ENCODE measurements at places on chromosomes 13 and 19. TPM values are rescaled to one million over a fixed set of nuclear protein-coding genes. Genes with fewer than 3 reads are reported as not detected.

GRCh38 chr19:1624458-1624857 is 19.2 kb upstream of the UQCR11 start:
- peak; percentile 31 for DNase-seq

GRCh38 chr19:428149-428548 is 19.2 kb upstream of the C2CD4C start:
- no peak for DNase-seq

- no peak for DNase-seq
Observed at GRCh38 chr19:29048873-29049272, 164.1 kb downstream of the UQCRFS1 start.

DNA sequence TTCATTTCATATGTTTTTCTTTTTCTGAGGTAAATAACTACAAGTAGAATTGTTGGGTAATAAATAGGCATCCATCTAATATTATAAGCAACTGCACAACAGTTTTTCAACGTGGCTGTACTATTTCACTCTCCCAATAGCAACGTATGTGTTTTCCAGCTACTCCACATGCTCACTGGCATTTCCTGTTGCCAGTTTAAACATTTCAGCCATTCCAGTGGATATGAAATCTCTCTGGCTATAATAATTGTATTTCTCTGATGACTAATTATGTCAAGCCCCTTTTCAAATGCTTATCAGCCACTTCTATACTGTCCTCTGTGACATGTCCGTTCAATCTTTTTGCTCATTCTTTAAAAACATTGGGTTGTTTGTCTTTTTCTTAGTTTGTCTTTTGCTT is 26.8 kb upstream of the ALOX5AP start:
- DNase-seq, result no peak

Gene C13orf42
- 0.12 TPM for polyA plus RNA-seq

Gene PLIN4
- 5.2 TPM for polyA plus RNA-seq

Gene CDKN2D
- polyA plus RNA-seq, result 21.6 TPM

Gene RRAS
- polyA plus RNA-seq, result 56.9 TPM

Gene LPAR2
- polyA plus RNA-seq, result 3.3 TPM
